ENCODE measurements at places on chromosomes 11 and 22.

GRCh38 chr11:116687458-116688201 is 85.2 kb downstream of the BUD13 start:
- H3K4me3 ChIP-seq = no peak overlapping the region
- no peak for DNase-seq
- no peaks in the 10 kb centered on the region for H3K4me1 ChIP-seq

DNA sequence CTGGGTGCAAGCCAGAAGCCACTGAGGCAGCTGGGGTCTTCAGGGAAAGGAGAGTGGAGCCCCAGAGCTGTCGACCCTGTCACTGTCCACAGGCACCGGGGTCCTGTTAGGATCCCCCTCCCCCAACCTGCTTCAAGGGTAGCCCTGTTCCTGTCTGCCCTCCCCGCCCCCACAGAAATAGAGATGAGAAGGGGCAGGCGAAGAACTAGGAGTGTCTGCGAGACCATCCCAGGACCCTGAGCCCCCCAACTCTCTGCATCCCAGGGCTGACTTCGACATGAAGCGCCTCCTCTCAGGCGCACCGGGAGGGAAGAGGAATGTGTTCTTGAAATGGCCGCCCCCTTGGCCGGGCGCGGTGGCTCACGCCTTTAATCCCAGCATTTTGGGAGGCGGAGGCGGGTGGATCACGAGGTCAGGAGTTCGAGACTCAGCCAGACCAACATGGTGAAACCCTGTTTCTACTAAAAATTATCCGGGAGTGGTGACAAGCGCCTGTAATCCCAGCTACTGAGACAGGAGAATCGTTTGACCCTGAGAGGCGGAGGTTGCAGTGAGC is 607 bp upstream of the ZNF70 start:
- no peaks in the 10 kb centered on the region for H3K27me3 ChIP-seq
- peaks cover 6% of the 10 kb centered on the region for H3K4me1 ChIP-seq
- DNase-seq = no peak
- H3K36me3 ChIP-seq = peaks cover 7% of the 10 kb centered on the region

GRCh38 chr11:15605094-15605493 is 490.4 kb downstream of the INSC start:
- no peaks in the 10 kb centered on the region for H3K4me1 ChIP-seq
- DNase-seq = no peak
- no peak overlapping the region for H3K27ac ChIP-seq
- H3K27me3 ChIP-seq = no peaks in the 10 kb centered on the region

DNA sequence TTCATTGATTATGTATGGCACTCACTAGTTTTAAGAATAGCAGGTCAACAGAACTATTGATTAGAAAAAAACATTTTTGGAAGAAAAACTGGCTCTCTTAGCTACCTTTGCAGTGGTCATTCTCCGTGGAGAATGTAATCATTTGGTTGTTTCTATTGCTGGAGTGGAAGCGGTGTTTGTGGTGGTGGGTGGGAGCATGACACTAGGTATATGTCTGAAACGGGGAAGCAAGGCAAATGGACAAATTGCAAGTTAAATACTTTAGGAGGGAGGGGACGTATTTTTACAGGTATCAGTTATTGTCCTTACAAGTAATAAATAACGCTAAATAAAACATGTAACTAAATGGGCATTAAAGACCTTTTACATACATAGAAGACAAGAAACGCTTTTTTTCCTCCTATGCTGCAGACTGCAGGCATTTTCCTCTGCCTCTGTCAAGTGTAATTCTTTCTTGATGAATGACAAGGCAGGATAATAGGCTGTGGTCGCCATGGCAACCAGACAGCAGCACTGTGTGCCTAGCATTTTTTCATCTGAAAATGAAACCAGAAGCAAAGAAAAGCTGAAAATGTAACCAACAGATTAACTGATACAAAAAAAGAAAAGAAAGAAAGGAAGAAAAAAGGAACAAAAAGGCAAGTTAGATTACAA is 46.2 kb downstream of the BLID start:
- DNase-seq = no peak
- no peaks in the 10 kb centered on the region for H3K27me3 ChIP-seq
- H3K4me1 ChIP-seq = no peaks in the 10 kb centered on the region
- no peaks in the 10 kb centered on the region for H3K36me3 ChIP-seq

GRCh38 chr11:34957206-34957605 is 40.8 kb downstream of the PDHX start:
- DNase-seq = no peak
- H3K27me3 ChIP-seq = no peaks in the 10 kb centered on the region
- 0 out of 2 replicates have a peak overlapping the region, but pooled peaks have one; percentile 17 for H3K27ac ChIP-seq
- peaks cover 6% of the 10 kb centered on the region for H3K4me1 ChIP-seq
- no peak overlapping the region for H3K4me3 ChIP-seq

GRCh38 chr11:34601085-34601444 is 19.8 kb upstream of the EHF start:
- no peaks in the 10 kb centered on the region for H3K36me3 ChIP-seq
- DNase-seq = no peak
- no peaks in the 10 kb centered on the region for H3K4me1 ChIP-seq
- H3K27ac ChIP-seq = peak overlapping the region; percentile 8

GRCh38 chr11:78208257-78209165 is 19.8 kb downstream of the USP35 start:
- H3K36me3 ChIP-seq = no peaks in the 10 kb centered on the region
- DNase-seq = no peak
- no peak overlapping the region for H3K4me3 ChIP-seq
- no peak overlapping the region for H3K27ac ChIP-seq
- H3K27me3 ChIP-seq = no peaks in the 10 kb centered on the region
- no peaks in the 10 kb centered on the region for H3K4me1 ChIP-seq

- peaks cover 6% of the 10 kb centered on the region for H3K27me3 ChIP-seq
- H3K27ac ChIP-seq = no peak overlapping the region
- no peaks in the 10 kb centered on the region for H3K36me3 ChIP-seq
Measured at GRCh38 chr11:75592715-75593114, 30.7 kb downstream of the SERPINH1 start.

- H3K4me3 ChIP-seq = no peak overlapping the region
- H3K27me3 ChIP-seq = no peaks in the 10 kb centered on the region
- H3K36me3 ChIP-seq = no peaks in the 10 kb centered on the region
- H3K27ac ChIP-seq = no peak overlapping the region
- no peak for DNase-seq
- no peaks in the 10 kb centered on the region for H3K4me1 ChIP-seq
Measured at GRCh38 chr22:44179196-44179988, 1.3 kb upstream of the PARVG start.

DNA sequence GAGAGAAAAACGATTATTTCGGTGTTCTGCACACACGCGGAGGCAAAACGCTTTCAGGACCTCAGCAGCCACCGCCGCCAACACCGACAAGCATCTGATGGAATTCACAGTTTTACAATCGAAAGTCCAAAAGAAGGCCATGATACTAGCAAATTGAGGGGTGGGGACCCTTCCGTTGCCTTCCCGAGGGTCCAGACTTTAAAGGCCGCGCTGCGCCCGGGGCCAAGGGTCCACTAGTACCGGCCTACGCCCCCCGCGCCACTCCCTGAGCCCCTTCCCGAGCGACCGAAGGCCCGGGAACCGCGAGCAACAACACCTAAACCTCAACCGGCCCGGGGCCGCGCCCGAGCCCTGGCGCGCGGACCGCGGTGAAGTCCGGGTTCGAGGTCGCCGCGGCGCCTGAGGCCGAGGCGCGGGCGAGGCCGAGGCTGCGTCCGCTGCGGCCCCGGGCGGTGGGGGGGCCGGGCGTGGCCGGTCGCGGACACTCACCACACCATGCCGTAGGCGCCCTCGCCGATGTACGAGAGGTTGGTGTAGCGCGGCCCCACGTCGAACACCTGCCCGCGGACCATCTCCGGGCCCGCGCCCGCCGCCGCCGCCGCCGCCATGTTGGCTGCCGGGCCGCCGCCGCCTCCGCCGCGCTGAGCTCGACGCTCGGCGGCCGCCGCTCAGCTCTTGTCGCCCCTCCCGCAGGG is 465 bp downstream of the MAPK1 start:
- H3K27me3 ChIP-seq = no peaks in the 10 kb centered on the region
- no peak for DNase-seq
- H3K4me1 ChIP-seq = peaks cover 20% of the 10 kb centered on the region
- peak overlapping the region; percentile 85 for H3K4me3 ChIP-seq
- no peaks in the 10 kb centered on the region for H3K36me3 ChIP-seq

DNA sequence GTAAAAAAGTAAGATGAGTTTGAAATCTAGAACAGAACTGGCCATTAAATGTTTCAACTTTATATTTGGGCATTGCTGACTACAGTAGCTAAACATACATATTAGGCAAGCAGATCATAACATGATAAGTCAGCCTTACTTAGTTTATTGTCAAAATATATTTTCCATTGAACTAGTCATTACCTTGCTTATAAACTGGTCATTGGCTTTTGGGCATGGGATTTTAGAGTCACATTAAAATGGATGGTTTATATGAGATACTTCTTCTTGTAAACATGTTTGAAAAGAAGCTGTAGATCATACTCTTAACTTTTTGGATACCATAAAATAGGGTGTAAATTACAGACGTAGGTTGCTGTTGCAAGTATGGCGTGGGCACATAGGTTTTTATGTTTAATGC is 2.7 kb downstream of the HIPK3 start:
- no peak for DNase-seq
- peaks cover 32% of the 10 kb centered on the region for H3K4me1 ChIP-seq
- peak overlapping the region; percentile 63 for H3K27ac ChIP-seq
- H3K27me3 ChIP-seq = no peaks in the 10 kb centered on the region
- no peaks in the 10 kb centered on the region for H3K36me3 ChIP-seq
- H3K4me3 ChIP-seq = peak overlapping the region; percentile 80

- DNase-seq = no peak
- H3K36me3 ChIP-seq = no peaks in the 10 kb centered on the region
- H3K4me1 ChIP-seq = no peaks in the 10 kb centered on the region
Measured at GRCh38 chr11:63462137-63462536, 28.8 kb downstream of the PLAAT5 start.

GRCh38 chr11:119844808-119845207 is 115.8 kb upstream of the NECTIN1 start:
- no peak overlapping the region for H3K27ac ChIP-seq
- no peaks in the 10 kb centered on the region for H3K4me1 ChIP-seq
- H3K27me3 ChIP-seq = peaks cover 15% of the 10 kb centered on the region

- no peak overlapping the region for H3K27ac ChIP-seq
- H3K4me3 ChIP-seq = no peak overlapping the region
- no peaks in the 10 kb centered on the region for H3K4me1 ChIP-seq
- no peaks in the 10 kb centered on the region for H3K36me3 ChIP-seq
- H3K27me3 ChIP-seq = no peaks in the 10 kb centered on the region
- no peak for DNase-seq
Measured at GRCh38 chr11:24226606-24227005, 270.2 kb upstream of the LUZP2 start.

GRCh38 chr22:45105281-45105702 is 58.4 kb upstream of the NUP50 start:
- H3K4me3 ChIP-seq = peak overlapping the region; percentile 29
- H3K4me1 ChIP-seq = no peaks in the 10 kb centered on the region
- no peaks in the 10 kb centered on the region for H3K36me3 ChIP-seq
